Natural killer cell treated with Interleukin-12 subunit alpha and Interleukin-12 subunit beta and Interleukin-15 and Interleukin-18, amount 100 ng/mL, for 72 hours (primary cell): ENCODE measurements at places on chromosomes 16 and 17. TPM values are rescaled to one million over a fixed set of nuclear protein-coding genes. Genes with fewer than 3 reads are reported as not detected.

GRCh38 chr16:64090327-64090726, 1031.5 kb downstream of the CDH11 start:
- H3K4me1 ChIP-seq, result no peaks in the 10 kb centered on the region
- DNase-seq, result no peak
- H3K27ac ChIP-seq, result no peak overlapping the region
- H3K36me3 ChIP-seq, result no peaks in the 10 kb centered on the region
- no peak overlapping the region for H3K4me3 ChIP-seq
- no peaks in the 10 kb centered on the region for H3K27me3 ChIP-seq

DNA sequence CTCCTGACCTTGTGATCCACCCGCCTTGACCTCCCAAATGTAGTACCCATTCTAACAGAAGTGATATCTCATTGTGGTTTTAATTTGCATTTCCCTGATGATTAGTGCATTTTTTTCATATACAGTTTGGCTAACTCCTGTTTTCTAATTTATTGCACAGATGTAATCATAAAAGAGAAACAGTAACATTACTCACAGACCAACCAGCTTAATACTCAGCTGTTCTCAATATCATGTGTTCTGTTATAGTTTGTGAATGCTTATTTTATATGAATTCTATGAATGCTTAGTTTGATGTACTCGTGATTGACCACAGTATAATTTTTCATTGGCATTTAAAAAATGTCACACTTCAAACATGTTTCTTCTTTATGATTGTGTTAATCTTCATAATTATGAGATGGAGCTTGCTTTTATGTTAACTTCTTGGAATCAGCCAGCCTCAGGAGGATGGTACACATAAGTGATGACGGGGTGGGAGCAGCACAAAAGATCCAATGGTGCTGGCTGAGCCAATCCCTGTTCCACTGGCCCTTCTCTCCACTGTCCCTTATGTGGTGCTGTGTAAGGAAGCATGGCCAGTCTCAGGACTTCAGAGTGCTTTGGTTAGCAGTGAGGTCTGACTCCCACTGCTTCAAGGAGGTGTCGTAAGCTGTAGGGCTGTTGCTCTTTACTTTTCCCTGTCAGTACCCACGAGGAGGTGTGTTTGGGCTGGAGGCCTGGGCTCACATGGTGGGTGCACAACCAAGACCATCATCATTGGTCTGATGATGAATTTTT, 191.0 kb downstream of the SPECC1 start:
- no peak overlapping the region for H3K4me3 ChIP-seq
- H3K4me1 ChIP-seq, result peaks cover 20% of the 10 kb centered on the region
- H3K36me3 ChIP-seq, result peaks cover 12% of the 10 kb centered on the region
- H3K27me3 ChIP-seq, result no peaks in the 10 kb centered on the region
- peak overlapping the region; percentile 61 for H3K27ac ChIP-seq

DNA sequence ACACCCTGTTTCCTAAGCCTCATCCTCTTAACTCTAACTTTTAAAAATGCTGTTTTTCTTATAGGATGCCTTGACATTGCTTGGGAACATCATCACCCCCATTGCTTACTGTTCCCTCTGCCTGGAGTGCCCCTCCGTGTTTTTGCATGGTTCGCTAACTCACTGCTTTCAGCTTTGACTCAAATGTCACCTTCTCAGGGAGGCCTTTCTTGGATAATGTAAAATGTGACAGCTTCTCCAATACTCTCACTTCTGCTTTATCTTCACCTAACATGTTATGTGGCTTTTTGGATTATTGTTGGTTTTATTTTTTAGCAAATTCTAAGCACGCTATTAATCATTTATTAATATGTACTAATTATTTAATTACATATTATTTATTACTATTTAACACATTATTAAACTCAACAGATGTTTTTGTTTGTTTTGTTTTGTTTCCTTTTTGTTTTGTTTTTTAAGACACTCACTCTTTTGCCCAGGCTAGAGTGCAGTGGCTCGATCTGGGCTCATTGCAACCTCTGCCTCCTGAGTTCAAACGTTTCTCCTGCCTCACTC, 3.8 kb downstream of the CRYM start:
- no peaks in the 10 kb centered on the region for H3K4me1 ChIP-seq
- DNase-seq, result no peak
- no peak overlapping the region for H3K27ac ChIP-seq
- peaks cover 41% of the 10 kb centered on the region for H3K27me3 ChIP-seq

GRCh38 chr16:22948058-22948602, 134.2 kb downstream of the HS3ST2 start:
- no peak overlapping the region for H3K27ac ChIP-seq
- DNase-seq, result no peak
- peaks cover 7% of the 10 kb centered on the region for H3K4me1 ChIP-seq
- peaks cover 31% of the 10 kb centered on the region for H3K27me3 ChIP-seq

GRCh38 chr16:4115949-4116318, 308 bp downstream of the ADCY9 start:
- peak overlapping the region; percentile 82 for H3K4me3 ChIP-seq
- H3K27ac ChIP-seq, result no peak overlapping the region
- peaks cover 8% of the 10 kb centered on the region for H3K36me3 ChIP-seq

The LITAFD gene
- not detected for total RNA-seq

The KRTAP4-3 gene
- total RNA-seq, result not detected

The EVI2B gene
- 16.3 TPM for total RNA-seq
